ENCODE measurements at places on chromosomes 11 and 22.

- DNase-seq, result no peak
These were observed 58.6 kb downstream of the UVRAG start for GRCh38 chr11:75873417-75874221.

DNA sequence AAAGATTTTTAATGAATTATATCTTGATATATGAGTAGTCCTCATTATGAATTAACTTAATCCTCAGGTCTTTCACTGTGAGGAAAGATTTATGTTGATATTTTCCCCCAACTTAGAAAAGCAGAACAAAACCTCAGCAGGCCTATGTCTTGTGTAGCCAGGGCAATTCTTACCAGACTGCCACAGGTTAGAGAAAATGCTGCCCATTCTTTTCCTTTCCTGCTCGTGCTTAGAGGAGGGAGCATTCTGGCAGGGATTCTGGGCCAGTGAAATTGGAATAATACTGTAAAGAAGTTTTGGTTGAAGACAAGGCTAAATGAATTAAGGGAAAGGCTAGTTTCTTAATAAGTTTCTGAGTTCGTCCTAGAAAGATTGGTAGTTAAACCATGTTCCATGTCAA, 56.6 kb downstream of the ZNRF3 start:
- DNase-seq, result no peak

DNA sequence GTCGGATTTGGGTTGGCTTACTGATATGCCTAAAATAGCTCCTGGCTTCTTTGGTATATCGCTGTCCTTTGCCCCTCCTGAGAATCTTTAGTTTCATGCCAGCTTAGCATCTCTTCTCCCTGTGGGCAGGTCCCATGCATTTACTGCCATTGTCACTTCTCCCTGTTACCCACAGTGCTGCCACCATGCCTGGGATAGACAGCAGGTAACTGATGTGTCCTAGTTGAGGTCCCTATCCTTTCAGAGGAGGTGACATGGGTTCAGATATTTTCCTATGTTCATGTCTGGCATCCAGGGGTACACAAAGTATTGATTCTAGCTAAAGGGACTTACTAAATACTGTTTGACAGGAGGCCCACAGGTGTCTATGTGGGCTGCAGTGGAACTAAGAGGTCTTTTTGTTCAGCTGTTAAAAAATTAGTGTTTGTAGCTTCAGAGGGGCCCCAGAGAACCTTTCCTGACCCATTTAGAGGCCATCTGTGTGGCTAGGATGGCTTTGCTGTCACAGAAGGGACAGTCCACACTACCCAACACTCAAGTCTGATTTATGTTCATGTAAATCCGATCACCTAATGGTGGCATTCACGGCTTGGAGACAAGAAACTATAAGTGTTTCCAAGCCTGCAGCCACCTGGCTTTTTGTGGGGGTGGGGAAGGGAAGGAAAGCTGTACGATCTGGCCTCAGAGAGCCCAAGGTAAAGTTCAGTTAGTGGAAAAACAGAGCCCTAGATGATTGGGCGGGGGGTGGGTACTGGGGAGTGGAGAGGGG, 8.5 kb downstream of the TIMP3 start:
- DNase-seq, result no peak

DNA sequence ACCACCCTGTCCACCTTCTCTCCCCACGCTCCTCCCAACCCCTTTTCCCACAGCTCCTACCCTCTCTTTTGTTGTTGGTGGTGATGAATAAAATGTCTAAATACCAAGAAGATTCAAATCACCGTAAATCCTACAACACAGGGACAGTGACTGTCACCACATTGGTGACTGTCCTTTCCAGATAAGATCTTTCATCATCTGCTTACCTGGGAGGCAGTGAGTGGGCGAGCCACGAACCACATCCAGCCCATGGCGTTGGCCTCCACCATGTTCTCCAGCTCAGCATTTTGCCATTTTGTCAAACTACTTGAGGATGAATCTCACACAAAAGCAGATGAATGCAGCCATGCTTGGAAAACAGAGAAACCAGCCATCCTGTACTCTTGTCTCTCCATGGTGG, 6.7 kb upstream of the CYTH4 start:
- no peak for DNase-seq

GRCh38 chr11:60919956-60920355, 4.3 kb upstream of the TMEM132A start:
- DNase-seq, result no peak

Measured in breast epithelium (tissue), 4 donors.